ENCODE measurements at places on chromosomes 2 and 18.
A peak's percentile ranks its signal among the peaks of the same experiment; 100 is the strongest.

GRCh38 chr18:51146909-51147308 lies 50.6 kb downstream of the MEX3C start:
- DNase-seq = no peak

GRCh38 chr2:96733931-96734330 lies 5.9 kb downstream of the LMAN2L start:
- DNase-seq = no peak

DNA sequence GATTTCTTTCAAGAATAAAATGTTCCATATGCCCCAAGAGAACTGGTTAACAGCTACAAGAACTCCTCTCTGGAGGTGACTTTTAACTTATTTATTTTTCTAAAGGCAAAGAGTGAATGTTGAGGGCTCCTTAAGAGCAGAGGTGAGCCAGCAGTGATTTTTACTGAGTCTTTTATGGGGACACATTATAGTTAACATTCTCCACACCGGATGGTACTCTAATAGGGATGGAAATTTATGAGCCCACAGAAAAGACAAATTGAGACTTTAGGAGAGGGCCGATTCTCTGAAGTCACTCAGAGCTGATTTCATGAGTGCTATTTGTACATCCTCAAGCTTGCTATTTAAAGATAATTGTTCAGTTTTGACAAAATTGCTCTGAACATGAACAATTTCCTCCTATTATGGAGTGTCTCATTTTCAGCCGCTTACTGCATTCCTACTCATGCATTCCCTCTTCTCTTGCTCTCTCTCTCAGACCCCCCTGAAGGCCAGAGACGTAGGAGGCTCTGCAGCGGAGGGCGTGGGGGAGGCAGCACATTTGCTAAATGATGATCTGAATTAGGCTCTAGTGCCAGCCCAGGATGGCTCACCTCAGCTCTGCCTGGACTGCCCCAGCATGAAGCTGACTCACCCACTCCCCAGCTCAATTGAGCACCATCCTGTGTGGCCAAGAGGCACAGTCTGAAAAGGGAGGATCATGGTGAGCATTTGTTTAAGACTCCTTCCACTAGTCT lies 5.9 kb upstream of the RPL37A start:
- no peak for DNase-seq

GRCh38 chr2:23464905-23465537 lies 80.0 kb downstream of the KLHL29 start:
- DNase-seq = no peak

DNA sequence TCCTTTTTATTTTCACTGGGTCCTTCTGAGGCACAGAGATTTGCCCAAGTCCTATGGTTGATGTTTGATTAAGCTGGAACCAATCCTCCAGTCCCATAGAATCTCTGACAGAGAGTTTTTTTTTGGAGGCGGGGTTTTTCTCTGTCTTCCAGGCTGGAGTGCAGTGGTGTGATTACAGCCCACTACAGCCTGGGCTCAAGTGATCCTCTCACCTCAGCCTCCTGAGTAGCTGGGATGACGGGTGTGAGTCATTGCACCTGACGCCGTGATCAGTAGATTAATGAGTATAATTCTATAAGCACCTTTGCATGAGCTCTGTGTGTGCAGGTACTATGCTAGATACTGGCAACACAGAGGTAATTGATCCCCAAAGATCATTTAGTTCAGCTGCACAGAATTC lies 15.3 kb upstream of the TRPM8 start:
- no peak for DNase-seq

GRCh38 chr18:61085761-61086160 lies 247.5 kb upstream of the CDH20 start:
- no peak for DNase-seq

DNA sequence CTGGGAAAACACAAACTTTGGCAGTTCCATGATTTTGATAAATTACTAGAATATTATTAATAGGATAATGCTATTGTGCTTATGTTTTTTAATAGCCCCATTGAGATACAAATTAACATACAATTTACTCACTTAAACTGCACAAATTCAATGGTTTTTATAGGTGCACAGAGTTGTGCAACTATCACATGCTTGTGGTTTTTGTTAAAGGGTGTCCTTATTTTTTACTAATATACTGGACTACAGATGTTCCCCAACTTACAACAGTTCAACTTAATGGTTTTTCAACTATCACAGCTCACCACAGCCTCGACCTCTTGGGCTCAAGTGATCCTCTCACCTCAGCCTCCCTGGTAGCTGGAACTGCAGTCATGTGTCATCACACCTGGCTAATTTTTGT lies 76.6 kb downstream of the OSBPL1A start:
- no peak for DNase-seq

GRCh38 chr2:29526587-29527586 lies 394.5 kb downstream of the ALK start:
- no peak for DNase-seq

- DNase-seq = no peak
These were observed 47.6 kb downstream of the KLHL29 start for GRCh38 chr2:23432531-23432930.

DNA sequence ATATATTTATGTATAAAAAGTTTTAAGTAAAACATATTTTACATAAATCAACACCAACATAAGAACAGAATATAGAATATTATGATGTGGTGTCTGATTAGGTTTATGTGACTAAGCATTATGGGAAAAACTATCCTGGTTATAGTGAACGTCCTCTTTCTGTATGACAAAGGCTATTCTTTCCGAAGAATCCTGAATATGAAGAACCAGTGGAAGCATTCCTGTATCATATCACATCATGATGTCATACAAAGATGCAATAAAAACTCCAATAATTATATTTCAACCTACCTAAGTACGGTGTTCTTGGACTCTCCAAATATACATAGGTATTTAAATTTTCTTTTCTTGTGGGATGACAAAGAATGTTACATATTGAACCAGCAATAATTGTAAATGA lies 37.5 kb upstream of the HDAC4 start:
- DNase-seq = no peak

DNA sequence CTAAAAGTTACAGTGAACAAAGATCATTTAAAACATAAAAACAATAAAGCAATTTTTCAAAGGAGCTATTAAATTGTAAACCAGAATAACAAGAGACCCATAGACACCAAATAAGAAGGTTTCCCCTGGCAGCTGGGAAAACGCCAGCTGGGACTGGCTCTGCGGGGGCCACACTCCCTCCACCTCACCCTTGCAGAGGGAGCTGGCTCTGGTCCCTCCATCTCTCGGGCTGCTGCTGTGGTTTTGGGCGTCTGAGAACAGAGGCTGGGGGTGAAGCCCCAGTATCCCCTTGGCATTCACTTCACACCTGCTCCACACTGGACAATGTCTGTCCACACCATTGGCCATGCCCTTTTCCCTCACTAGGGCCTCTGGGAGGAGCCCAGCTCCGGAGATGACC lies 62.1 kb upstream of the OTOS start:
- DNase-seq = no peak

- no peak for DNase-seq
These were observed 105.7 kb upstream of the GPC1 start for GRCh38 chr2:240329778-240330177.

GRCh38 chr18:41940506-41941215 lies 14.4 kb upstream of the PIK3C3 start:
- no peak for DNase-seq

- no peak for DNase-seq
These were observed 62.4 kb upstream of the MMADHC start for GRCh38 chr2:149650006-149650405.

GRCh38 chr18:51537487-51537886 lies 340.0 kb upstream of the MEX3C start:
- no peak for DNase-seq

DNA sequence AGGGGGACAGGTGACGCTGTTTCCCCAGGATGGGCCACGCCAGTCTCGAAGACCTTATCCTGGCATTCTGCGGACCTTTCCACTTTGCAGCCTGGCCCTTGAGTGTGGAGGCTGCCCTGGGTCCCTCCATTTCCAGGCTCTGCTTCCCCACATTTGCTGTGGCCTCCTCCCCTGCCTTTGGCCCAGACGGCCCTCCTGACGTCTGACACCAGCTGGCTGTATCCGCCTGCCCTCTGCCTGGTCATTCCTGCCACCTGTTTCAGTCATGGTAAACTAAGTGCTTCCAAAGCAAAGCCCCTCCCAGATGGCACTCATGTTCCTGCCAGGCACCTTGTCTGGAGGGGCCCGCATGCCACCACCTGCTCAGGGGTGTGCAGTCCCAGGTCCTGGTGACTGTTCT lies 95.1 kb downstream of the ASB1 start:
- DNase-seq = peak; percentile 40

- no peak for DNase-seq
These were observed 456.2 kb downstream of the PARD3B start for GRCh38 chr2:205001300-205001966.

All from NCI-H345 (cell line).